ENCODE measurements at places on chromosomes 12 and 14.

GRCh38 chr14:104598910-104599273 is 5.7 kb downstream of the TMEM179 start:
- no peak for DNase-seq

DNA sequence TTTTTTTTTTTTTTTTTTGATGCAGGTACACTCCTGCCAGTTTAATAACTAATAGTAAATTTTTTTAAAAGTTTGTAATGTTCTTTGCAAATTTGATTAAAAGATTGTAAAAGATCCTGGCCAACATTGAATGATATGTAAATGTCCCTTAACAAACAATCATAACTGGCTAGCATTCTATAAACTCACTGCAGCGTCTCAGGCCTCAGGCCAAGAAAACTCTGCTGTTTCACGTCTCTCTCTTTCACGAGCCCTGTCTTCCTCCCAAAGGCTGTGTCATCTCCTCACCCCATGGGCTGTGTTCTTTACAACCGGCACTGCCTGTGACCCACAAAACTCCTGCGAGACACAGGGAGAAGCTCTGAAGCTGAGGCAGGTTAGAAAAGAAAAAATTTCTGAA is 103.3 kb downstream of the NUAK1 start:
- DNase-seq = no peak

DNA sequence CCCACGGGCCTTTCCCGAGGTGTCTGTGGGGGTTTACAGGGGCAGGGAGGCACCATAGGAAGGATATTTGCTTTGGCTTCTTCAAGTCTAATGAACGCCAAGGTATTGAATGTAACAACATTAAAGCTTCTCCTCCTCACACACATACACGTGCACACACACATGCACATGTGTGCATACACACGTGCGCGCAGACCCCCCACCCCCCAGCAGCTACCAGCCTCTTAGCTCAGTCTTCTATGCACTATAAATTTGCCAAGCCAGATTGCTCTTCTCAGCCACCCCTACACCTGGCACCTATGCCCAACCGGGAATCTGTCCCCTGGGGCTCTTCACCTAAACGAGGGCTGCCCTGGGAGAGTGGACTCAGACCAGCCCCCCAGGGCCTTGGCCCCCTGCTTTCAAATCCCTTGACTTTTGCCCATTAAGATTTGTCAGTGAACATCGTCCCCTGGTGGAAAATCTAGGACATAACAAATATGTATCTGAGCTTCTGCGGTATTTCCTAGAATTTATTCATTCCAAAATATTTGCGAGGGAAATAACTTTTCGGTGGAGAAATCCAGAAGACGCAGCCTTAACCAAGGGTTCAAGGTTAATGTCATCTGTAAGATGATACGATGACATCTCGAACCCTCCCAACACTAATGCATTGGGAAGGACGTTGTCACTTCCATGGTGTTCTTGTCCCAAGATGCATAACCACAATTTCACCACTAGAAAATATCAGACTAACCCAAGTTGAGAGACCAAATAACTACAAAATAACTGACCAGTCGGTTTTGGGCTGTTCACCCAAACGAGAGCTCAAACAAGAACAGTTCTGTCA is 330.4 kb downstream of the MED13L start:
- DNase-seq = no peak

GRCh38 chr12:62028536-62028935 is 231.7 kb upstream of the USP15 start:
- no peak for DNase-seq

DNA sequence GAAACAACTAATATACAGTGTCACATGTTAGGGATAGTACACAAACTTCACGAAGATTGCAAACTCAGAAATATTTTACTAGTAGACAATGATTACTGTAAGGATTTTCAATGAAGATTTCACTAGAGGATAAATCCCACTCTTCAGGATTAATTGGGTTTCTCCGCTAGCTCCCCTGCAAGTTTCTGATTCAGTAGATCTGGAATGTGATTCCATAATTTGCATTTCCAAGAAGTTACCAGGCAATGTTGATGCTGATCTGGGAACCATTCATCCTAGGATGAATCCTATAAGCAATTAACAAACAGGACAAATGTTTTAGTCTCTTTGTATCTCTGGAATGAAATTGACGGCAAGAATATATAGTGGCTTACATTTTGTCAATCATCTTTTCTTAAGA is 272.4 kb downstream of the ALX1 start:
- no peak for DNase-seq

DNA sequence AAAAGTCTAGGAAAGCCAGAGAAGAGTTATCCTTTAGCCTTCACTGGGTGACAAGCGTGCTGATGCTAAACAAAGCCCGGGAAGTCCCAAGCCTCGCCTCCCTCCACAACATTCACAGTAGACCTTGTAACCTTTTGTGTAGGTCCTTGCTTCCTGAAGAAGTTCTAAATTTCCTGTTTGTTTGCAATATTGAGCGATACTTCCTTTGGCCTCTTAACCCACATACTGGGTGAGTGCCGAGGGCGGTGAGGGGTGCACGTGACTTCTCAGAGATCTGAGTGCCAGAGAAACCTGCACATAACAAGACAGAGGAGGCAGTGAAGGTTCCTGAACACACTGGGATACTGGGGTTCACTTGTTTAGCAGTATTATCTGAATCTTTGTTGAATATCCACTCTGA is 134.3 kb downstream of the PLXNC1 start:
- no peak for DNase-seq

DNA sequence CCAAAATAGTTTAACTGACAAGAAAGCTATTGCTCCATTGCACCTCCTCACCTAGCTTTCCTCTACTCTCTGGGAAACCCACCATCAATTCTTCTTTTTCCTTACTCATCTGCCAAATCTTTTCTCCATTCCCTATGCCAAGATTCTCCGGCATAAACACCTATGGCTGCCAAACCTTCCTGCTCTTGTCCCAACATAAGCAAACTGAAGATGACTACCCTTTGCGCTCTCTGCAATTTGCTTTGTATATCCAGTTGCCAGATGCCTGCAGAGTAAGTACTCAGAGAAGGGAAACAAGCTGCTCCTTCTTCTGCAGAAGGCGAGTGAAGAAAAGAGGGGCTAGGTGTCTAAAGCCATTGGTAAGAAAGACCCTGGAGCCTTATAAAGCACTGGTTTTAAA is 11.5 kb downstream of the PTGER2 start:
- no peak for DNase-seq

GRCh38 chr14:90911121-90911520 is 94.9 kb upstream of the TTC7B start:
- DNase-seq = no peak

GRCh38 chr12:6494968-6495367 is 1.1 kb downstream of the NCAPD2 start:
- DNase-seq = no peak

GRCh38 chr14:33568935-33569579 is 381.8 kb downstream of the EGLN3 start:
- DNase-seq = no peak

DNA sequence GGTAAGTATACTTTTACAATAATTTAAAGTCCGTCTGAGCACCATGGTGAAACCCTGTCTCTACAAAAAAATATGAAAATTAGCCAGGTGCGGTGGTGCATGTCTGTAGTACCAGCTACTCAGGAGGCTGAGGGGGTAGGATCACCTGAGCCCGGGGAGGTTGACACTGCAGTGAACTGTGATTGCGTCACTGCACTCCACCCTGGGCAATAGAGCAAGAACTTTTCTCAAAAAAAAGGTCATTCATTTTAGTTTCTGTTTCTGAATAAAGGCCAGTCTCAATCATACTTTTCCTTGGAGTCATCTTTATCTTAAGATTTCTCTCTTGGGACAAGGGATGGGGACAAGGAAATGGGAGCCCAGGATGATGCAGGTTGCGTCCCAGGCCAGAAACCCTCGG is 12.9 kb downstream of the ANKRD13A start:
- DNase-seq = no peak

GRCh38 chr14:28436821-28437220 is 329.8 kb upstream of the FOXG1 start:
- DNase-seq = no peak

DNA sequence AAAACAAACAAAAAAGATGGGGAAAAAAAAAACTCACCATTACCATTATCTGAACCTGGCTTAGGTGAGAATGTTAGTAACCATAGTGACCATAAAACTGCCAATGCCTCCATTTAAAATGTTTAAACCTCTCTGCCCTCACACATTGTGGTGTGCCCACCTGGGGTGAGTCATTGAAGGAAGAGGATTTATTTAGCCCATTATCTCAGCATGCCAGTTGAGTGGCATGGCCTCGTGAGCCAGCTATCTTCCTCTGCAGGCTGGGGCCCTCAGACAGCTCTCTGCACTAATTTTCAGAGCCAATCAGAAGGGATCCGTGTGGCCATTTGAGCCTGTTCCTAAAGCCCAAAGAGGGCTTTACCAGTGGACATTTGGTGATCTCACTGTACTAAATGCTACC is 81.8 kb upstream of the CCDC198 start:
- no peak for DNase-seq

DNA sequence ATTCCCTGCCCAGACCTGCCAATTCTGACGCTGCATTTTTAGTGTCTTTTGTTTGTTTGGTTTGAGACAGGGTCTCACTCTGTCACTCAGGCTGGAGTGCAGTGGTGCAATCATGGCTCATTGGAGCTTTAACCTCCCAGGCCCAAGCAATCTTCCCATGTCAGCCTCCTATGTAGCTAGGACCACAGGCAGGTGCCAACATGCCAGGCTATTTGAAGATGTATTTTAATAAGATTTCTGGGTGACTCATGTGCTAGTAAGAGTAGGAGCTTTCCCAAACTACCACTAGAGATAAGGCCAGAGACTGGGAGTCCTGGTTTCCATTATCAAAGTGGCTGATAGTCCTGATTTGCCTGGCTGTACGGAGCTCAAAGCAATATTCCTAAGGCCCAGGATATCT is 693.3 kb downstream of the MED13L start:
- no peak for DNase-seq

- no peak for DNase-seq
Measured at GRCh38 chr12:57983858-57984505, 42.6 kb downstream of the ATP23 start.

- DNase-seq = no peak
Measured at GRCh38 chr12:76259660-76260389, 88.4 kb downstream of the BBS10 start.

GRCh38 chr12:85130646-85131045 is 94.5 kb downstream of the LRRIQ1 start:
- no peak for DNase-seq

DNA sequence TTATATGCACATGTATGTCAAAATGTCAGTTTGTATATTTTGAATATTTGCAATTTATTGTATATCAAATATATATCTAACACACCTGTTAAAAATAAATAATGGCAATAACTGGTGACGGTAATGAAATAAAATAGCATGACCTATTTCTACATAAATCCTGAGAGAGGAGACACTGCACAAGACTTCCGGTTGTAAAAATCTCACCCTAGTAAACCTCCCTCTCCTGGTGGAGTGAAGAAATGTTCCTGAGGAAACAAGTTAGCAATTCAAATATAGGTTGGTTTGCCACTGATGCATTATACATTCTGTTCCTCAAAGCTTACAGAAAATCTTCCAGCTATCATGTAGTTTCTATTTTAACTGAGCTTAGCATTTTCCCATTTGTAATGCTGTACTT is 166.1 kb upstream of the SYT10 start:
- DNase-seq = no peak

Measured in WERI-Rb-1 (cell line).